ENCODE measurements at places on chromosomes 7 and 10. TPM values are rescaled to one million over a fixed set of nuclear protein-coding genes. Genes with fewer than 3 reads are reported as not detected.

The TRPV5 gene
- not detected for total RNA-seq

The CACNB2 gene
- 4.9 TPM for total RNA-seq

The EPO gene
- 0.22 TPM for total RNA-seq

The PTF1A gene
- total RNA-seq = 0.51 TPM

The PON3 gene
- 0.17 TPM for total RNA-seq

The COBL gene
- 25.7 TPM for total RNA-seq

The DENND2A gene
- total RNA-seq = 6.2 TPM

The AEBP1 gene
- total RNA-seq = 64.1 TPM

The MMP21 gene
- total RNA-seq = not detected

The PKD1L1 gene
- total RNA-seq = 0.17 TPM

The UNCX gene
- 0.48 TPM for total RNA-seq

The ACTA2 gene
- total RNA-seq = 38.1 TPM

The HOXA4 gene
- 37.6 TPM for total RNA-seq

The MRPS17 gene
- total RNA-seq = 20.1 TPM

The CCNY gene
- 74.6 TPM for total RNA-seq

The OR6B1 gene
- total RNA-seq = not detected

The MMS19 gene
- total RNA-seq = 94.8 TPM

The TAS2R41 gene
- total RNA-seq = not detected

The AGAP4 gene
- total RNA-seq = 13.5 TPM

The PTN gene
- 16.2 TPM for total RNA-seq

The CDK13 gene
- 49.3 TPM for total RNA-seq

The HKDC1 gene
- total RNA-seq = 2.4 TPM

The XPNPEP1 gene
- total RNA-seq = 50.1 TPM

The GPER1 gene
- 5.0 TPM for total RNA-seq

The INTS1 gene
- total RNA-seq = 134 TPM

The AKR1C4 gene
- 2.0 TPM for total RNA-seq

The ADRA2A gene
- 19.3 TPM for total RNA-seq

The FAM3C gene
- total RNA-seq = 73.9 TPM

The ZNF277 gene
- 20.0 TPM for total RNA-seq

The ADIRF gene
- not detected for total RNA-seq
